Fibroblast of villous mesenchyme (primary cell): ENCODE measurements at places on chromosomes 4 and X.
A peak's percentile ranks its signal among the peaks of the same experiment; 100 is the strongest.

DNA sequence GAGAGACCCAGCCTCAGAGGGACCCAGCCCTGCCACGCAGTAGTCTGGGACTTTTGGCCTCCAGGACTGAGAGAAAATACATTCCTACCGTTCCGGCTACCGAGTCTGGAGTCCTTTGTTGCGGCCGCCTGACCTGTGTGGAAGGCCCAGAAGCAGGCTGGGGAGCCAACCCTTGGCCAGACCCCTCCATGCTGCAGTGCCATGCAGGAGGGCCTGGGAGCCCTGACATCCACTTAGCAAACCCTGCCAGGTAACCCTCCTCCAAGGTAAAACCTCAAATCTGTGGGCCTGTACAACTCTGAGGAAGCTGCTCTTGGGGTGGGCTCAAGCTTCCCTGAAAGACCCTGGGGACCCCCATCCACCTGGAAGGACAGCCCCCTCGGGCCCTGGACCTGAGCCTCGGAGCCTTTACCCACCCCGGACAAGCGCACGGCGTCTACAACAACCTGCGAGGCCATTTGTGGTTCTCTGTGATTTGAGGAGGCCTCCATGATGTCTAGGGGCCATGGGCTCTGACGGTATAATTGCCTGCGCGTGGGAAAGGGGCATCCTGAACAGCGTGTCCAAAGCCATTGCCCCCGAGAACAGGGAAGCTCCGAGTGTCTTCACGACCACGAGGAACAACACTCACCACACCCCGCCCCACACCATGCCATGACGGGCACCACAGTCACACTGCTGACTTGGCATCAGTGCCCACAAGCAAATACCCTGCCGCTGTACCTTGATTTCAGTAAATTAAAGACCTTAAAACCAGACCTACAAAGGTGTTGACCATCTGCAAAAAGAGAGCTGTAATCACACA lies 58.7 kb downstream of the ZFYVE28 start:
- DNase-seq = no peak

GRCh38 chr4:52846502-52846901 lies 15.6 kb upstream of the RASL11B start:
- DNase-seq = no peak

GRCh38 chrX:150607201-150607600 lies 38.8 kb downstream of the MTM1 start:
- no peak for DNase-seq

DNA sequence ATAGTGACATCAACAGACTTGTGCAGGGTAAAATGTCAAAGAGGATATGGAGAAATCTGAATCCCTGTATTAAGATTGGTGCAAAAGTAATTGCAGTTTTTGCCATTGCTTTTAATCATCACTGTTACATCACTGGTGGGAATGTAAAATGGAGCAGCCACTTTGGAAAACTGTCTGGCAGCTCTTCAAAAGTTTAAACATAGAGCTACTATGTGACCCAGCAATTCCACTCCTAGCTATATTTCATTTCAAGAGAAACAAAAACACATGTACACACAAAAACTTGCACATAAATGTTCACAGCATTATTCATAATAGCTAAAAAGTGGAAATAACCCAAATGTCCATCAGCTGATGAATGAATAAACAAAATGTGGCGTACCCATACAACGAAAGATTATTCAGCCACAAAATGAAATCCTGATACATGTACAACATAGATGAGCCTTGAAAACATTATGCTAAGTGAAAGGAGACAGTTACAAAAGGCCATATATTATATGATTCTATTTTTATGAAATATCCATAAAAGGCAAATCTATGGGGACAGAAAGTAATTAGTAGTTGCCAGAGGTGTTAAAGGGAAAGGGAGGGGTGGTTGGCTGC lies 106.4 kb downstream of the AMELX start:
- DNase-seq = no peak

GRCh38 chr4:98248934-98249333 lies 12.2 kb upstream of the RAP1GDS1 start:
- no peak for DNase-seq

GRCh38 chr4:151197247-151197646 lies 79.7 kb upstream of the PRSS48 start:
- peak; percentile 49 for DNase-seq

DNA sequence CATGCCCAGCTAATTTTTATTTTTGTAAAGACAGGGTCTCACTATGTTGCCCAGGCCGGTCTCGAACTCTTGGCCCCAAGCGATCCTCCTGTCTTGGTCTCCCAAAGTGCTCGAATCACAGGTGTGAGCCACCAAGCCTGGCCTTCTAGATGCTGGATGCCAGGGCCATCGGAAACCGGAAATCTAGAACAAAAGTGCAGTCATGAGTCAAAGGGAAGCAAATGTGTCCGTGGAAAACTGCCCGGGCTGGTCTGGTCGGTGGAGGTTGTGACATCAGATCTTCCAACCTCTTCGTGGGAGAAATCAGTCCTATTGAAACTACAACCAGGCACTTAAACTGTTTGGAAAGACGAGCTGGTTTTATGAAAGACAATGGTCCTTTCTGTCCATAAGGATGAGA lies 92.3 kb upstream of the SHOX start:
- DNase-seq = no peak

- peak; percentile 43 for DNase-seq
Measured at GRCh38 chrX:10755439-10756334, 135.3 kb upstream of the MID1 start.

- no peak for DNase-seq
Measured at GRCh38 chr4:187075514-187075913, 351.9 kb upstream of the FAT1 start.

DNA sequence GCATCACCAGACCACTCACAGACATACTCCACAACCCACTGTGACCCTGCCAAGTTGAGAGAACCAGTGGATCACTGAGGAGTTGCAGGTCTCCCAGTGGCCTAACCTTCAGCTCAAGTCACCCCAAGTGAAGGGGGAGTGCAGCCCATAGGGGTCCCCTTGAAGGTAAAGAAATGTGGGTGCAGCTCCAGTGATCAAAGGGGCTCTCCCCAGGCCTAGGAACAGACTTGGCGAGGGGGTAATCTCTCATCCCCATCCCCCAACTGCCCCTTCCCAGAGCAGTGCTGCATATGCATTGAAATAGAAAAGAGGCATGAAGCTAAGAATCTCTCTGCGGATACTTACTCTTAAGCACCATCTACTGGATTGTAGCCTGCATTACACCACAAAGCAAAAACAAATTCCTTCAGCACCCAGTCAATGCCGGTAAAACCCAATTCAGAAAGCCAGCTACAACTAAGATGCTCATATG lies 27.0 kb downstream of the MAGEE1 start:
- peak; percentile 2 for DNase-seq

DNA sequence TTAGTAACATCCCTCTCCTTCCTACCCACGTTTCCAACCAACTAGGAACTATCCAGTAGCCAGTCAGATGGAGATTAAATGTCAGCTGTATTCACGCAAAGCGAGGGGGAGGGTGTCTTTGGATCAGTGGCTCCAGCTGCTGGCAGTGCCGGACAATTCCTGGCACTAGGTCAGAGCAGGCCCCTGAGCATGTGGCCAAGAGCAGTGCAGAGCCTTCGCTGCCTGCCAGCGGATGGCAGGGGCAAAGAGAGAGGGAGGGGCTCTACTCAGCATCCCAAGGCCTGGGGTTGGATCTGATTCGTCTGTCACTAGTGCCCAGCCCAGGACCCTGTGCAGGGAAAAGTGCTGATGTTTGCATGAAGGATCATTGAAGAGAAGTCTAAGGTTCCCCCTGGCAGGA lies 28.7 kb upstream of the JAKMIP1 start:
- no peak for DNase-seq

DNA sequence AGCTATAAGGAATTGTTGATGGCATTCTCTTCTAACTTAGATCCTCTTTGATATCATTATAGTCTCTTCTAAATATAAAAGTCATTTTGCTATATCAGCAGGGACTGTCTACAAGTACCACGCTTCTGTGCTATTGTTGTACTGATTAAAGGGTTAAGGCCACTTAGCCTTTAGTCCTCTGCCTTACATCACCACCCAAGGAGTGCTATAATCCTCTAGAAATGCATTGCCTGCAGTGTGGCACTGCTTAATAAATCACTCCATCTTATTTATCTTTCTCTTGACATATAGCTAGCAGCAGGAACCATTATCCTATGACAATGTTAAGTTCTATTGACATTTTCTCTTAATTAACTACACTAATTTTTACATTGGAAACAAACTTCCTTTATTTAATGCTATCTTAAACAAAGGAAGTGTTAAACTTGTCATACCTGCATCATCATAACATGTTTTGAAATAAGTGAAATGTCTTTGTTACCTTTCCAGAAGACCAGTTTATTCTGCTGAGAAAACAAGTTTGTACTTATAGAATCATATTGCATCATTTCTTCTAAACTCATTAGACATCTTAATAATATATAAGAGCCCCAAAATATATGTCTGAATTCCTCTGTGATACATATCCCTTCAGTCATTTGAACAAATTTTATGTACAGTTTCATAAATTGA lies 360.9 kb upstream of the ATOH1 start:
- no peak for DNase-seq

DNA sequence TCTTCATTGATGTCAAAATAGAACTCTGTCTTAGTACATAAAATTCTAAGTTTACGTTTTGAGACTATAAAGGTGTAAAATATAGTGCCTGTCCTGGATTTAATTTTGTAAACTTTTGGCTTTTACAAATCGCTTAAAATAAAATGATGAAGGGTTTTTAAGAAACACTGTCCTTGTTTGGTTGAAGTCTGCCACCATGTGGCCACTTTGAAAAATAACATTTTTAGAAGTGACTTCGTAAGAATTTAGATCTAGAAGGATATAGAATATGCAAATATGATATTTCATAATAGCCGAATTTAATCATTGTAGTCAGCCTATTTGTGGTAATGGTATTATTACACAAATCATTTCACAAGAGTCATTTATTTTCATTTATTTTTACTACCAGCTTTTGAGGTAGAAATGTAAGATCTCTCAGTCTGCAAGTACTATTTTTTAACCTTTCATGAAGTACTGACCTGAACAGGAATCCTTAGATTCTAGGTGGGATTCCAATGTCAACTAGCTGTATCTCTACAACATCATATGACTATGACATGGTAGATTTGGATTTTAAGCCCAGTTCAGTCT lies 31.0 kb upstream of the FAT4 start:
- DNase-seq = peak; percentile 61

DNA sequence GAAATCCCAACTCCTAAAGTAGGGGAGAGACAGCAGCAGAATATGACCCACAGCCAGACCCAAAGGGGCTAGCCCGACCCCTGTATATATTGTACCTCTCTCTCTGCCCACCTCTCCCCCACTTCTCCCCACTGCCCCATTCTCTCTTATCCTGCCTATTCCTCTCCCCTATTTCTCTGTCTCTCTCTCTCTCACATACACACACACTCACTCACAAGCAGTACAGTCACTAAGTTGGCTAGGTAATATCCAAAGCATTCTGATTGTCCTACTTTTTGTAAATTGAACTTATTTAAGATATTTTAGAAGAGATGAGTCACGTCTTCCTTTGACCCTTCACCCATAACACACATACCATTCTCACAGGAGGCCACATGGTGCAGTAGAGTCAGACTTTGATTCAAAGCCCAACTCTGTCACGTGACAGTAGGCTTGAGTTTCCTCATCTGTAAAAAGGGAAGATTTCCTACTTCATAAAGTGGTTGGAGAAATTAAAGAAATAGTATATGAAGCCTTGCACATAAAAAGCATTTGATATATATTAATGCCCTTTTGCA lies 29.5 kb downstream of the SRPX2 start:
- DNase-seq = peak; percentile 70

DNA sequence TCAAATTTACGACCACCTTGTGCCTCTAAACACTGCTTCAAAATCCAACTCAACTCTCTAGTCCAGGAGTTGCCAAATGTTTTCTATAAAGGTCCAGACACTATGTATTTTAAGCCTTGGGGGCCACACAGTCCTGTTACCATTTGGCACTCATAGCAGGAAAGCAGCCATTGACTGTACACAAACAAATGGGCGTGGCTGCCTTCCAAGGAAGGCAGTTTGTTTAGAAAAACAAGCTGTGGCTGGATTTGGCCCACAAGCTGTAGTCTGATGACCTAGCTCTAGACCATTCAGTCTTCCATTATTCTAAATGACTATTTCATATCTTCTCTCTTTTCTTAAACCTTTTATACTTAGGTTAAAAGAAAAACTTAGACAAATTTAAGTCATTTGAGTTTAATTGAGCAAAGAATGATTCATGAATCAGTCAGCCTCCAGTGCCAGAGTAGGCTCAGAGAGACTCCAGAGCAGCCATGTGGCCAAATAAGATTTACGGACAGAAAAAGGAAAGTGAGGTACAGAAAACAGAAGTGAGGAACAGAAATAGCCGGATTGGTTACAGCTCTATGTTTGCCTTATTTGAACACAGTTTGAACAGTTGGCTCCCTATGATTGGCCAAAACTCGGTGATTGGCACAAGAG lies 825.8 kb upstream of the LCORL start:
- peak; percentile 22 for DNase-seq

- DNase-seq = no peak
Measured at GRCh38 chr4:99471896-99472295, 36.8 kb upstream of the ADH7 start.

DNA sequence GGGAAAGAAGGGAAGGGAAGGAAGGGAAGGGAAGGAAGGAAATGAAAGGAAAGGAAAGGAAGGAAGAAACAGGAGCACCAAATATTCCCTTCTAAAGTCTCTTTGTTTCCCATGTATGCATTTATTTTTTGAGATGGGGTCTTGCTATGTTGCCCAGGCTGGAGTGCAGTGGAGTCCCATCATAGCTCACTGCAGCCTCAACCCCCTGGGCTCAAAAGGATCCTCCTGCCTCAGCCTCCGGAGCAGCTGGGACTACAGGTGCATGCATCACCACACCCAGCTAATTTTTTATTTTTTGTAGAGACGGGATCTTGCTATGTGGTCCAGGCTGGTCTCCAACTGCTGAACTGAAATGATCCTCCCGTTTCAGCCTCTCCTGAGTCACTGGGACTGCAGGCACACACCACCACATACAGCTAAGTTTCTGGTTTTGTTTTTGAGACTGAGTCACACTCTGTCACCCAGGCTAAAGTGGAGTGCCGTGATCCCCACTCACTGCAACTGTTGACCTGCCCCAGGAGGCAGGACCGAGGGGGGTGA lies 102.8 kb downstream of the CRLF2 start:
- DNase-seq = no peak

DNA sequence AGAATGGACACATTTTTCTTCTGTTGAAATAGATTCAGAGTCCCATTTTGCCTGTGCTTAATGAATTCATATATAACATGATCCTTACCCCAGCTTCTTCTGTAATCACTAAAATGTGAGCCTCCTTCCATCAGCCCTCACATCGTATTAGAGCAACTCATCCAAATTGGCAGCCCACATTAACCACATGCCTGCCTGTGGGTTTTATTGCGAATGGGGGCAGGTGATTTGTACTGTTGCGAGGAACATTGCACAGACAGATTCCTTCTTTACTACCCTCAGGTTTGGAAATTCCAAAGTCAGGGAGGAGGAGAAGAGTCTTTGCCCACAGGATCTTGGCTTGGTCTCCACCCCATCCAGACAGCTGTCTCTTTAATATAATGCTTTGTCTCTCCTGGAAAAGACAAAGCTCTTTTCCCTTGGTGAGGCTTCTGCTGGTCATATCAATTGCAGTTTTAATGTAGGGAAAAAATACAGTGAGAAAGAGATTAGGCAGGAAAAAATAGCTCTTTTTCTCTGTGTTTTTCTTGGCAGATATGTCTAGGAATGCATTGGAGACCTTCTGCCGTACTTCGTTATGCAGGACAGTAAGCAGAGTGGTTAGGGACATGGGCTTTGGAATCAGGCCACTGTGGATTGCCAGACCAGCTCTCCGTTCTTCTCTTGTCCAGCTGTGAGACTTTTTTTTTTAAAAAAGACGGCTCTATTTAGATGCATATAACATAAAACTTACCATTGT lies 371.2 kb downstream of the AFF2 start:
- peak; percentile 56 for DNase-seq

GRCh38 chr4:109547394-109547793 lies 12.7 kb upstream of the MCUB start:
- DNase-seq = no peak
